ENCODE measurements at places on chromosomes 16 and 17. TPM values are rescaled to one million over a fixed set of nuclear protein-coding genes. Genes with fewer than 3 reads are reported as not detected.

DNA sequence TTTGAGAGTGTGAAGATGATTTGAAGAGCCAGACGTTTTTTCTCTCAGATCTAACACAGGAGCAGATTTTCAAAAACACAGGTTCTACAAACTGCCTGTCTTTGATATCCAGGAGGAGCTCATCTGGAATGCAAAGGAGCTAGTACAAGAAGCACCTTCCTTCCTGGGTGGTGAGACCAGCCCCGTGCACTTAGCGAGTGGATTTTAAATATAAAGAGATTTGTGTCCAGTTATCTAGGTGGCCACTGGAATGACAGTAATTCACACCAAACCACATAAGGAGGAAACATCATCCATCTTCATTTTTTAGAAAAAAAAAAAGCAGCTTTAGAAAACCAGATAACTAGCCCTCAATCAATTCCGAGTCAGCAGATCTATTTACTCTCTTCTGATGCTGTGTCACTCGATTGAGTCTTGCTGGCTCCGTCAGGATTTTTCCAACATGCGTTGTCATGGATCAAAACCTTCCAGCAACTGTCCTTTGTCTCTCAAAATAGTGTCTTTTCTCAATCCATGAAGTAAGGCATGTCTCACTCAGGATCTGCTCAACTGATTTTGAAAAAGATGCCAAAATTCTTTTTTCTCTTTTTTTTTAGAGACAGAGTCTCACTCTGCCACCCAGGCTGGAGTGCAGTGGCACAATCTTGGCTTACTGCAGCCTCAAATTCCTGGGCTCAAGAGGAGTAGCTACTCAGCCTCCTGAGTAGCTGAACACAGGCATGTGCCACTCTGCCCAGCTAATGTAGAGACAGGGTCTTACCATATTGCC, 451.2 kb upstream of the PSMD7 start:
- no peak for DNase-seq

Gene HELZ
- total RNA-seq = 21.9 TPM

DNA sequence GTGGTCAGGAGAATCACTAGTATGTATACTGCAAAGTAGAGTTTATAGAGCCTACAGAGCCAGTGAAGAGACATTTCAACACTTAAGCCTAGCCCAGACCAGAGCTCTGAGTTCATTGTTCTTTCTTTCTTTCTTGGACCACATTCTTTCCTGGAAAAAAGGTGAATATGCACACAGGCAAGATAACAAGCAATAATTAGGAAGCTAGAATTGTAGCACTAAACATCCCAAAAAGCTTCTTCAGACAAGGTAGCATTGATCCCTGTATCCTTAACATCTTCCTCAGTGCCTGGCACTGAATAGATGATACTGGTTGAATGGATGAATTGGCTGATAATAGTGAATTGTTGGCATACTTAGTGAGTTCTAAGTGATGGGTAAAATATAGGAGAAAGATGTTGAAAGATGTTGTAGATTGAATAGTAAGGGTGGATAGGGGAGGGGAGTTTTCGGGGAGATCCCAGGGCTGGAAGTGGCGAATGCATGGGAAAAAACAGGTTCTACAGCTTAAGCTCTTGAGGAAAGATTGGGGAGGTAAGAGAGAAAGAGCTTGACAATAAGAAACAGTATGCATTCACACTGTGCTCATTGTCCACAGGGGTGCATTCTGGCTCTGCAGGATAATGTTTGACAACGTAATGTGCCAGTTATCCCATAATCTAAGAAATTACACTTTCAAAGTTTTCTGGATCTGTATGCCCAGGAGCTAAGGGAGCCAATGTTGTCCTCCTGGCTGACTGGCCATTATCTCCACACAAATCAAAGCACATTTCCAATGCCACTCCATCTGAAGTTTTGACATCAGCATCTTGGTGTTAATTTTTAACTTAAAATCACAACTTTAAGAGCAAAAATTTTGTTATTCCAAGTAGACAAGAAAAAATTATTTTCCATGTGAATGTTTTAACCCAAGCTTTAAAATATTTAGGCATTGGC, 35.6 kb downstream of the TUBD1 start:
- DNase-seq = no peak

Gene CRHR1
- not detected for total RNA-seq

- DNase-seq = peak; percentile 52
Observed at GRCh38 chr17:82339634-82340580, 6.3 kb upstream of the SECTM1 start.

Gene TMEM170A
- 27.5 TPM for total RNA-seq

Gene NPTX1
- 0.79 TPM for total RNA-seq

Gene SCARF1
- total RNA-seq = 0.47 TPM

- no peak for DNase-seq
Observed at GRCh38 chr16:31086629-31086906, 2.2 kb downstream of the PRSS53 start.

Gene TUBG1
- 148 TPM for total RNA-seq

DNA sequence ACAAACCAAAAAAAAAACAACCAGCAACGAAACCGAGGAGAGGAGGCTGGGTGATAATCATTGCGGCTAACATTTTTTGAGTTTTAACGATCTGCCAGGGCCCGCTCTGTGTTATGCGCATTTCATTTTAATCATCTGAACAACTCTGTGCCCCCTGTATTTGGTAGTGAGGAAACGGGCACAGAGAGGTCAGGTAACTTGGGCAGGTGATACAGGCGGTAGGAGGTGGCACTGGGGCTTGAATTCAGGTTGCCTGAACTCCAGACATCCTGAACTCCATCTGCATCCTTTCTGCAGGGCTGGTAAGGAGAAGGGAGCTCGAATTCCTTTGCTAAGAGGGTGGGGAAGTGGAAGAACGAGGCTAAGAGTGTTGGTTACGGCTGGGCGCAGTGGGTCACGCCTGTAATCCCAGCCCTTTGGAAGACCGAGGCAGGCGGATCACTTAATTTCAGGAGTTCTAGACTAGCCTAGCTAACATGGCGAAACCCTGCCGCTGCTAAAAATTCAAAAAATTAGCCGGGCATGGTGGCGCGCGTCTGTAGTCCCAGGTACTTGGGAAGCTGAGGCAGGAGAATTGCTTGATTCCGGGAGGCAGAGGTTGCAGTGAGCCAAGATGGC, 1.1 kb downstream of the CLUAP1 start:
- no peak for DNase-seq

Gene MLX
- total RNA-seq = 42.6 TPM

DNA sequence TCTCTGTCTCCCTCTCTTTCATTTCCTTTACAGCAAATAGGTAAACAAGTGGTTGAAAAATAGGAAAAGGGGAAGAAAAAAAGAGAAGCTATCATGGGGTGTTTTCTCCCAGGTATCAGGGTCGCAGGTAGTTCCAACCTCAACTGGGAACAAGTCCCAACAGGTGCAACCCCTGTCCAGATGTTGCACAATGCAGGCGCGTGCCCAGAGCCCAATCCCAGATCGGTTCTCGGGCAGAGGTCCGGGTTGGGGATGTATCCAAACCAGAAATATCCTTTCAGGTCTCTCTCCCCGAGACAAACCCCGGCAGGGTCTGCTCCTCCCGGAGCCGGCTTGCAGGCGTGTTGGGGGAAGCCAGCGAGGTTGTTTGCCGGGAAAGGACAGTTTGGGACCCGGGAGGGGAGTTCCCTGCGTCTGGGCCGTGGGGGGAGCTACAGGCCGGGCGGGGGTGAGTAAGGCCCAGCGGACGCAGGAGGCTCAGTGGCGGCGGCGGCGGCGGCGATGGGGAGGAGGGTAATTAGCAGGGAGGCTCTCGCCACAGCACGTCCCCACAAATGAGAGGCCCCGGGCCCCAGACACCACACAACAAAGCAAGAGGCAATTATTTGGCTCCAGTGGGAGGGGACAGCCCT, 21.2 kb upstream of the SP6 start:
- no peak for DNase-seq

Gene PIRT
- total RNA-seq = not detected

DNA sequence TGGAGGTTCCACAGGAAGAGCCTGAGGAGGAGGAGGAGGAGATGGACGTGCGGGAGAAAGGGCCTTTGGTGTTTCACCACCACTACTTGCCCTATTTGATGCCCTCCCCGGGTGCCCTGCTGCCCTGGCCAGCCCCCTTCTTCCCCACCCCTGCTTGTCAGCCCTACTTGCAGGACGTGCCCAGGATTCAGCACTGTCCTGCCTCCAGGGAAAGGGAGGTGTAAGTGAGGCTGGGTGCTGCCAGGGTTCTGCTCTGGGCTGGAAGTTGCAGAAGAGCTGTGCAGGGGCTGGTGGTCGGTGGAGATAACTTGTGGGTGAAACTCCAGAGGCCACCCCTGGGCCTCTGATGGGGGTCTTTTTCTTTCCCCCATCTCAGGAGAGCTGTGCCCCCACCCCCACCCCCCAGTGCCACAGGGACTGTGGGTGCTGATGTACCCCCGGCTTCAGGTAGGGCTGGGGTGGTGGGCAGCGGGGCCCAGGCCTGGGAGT, 3.0 kb downstream of the PRR29 start:
- DNase-seq = no peak

DNA sequence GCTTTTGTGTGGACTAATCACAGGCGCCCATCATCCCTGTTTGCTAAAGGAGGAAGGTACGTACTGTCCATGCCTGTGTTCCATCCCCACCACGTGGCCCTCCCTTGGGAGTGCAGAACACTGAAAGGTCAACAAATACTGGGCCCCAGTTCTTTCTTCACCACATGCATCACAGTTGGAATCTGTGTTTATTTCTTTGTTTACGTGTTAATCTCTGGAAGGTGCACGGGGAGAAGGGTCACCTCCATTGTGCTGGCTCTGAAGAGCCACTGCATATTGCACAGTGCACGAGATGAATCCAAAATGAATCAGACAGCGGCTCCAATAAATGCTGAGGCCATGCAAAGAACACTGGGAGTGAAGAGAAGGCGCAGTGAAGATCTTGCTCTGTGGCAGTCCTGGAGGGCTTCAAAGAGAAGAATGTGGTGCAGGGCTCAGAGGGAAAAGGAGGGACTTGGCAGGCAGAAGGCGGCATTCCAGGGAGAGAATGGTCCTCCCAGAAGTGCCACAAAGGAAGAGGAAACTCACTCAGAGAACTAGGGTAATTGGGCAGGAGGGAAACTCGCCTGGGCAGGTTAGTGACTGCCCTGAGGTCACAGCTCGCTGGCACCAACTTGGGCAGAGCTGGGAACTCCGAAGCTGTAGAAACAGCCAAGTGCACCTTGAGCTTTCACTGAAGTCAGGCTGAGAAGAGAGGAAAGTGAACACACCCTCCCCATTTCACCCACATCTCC, 3.7 kb downstream of the RPH3AL start:
- no peak for DNase-seq

DNA sequence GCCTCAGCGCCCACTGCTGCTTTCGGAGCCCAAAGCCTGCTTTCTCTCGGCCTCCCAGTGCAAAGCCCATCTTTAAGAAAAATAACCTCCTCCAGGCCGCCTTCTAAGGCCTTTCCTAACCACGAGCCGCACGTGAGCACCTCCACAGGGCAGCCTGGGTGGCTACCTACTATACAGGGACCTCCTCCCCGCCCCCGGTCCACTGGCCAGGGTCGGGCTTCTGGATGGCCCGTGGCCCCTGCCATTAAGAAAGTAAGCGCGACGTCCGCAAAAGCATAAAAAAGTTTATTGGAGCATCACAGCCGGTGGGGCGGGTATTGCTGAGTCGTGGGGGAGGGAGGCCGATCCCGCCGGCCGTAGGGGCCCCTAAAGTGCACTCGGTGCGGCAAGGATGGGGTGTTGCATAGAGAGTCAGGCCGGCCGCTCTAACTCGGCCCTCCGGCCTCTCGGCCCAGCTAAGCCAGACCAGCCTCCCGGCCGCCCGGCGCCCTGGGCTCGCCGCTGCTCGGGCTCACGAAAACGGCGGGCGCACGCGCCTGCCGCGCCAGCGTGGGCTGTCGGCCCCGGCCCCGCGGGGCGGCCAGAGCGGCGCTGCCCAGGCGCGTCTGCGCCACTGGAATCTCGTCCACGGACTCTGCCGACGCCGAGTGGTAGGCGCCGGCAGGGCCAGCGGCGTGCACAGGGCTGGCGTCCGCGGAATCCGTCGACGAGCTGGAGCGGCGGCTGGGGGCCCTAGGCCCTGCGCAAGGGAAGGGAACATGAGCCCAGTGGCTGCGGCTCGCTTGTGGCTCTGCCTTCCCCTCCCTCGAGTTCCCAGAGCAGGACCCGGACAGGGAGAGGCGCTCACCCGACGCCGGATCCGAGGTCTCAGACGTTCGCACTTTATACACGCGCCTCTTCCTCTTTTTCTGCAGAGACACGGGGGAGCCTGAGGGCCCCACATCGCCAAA, 1.1 kb upstream of the TPPP3 start:
- DNase-seq = no peak

Measured in M059J (cell line).